BJ (cell line): ENCODE measurements at places on chromosomes 13 and 19.
A peak's percentile ranks its signal among the peaks of the same experiment; 100 is the strongest.

DNA sequence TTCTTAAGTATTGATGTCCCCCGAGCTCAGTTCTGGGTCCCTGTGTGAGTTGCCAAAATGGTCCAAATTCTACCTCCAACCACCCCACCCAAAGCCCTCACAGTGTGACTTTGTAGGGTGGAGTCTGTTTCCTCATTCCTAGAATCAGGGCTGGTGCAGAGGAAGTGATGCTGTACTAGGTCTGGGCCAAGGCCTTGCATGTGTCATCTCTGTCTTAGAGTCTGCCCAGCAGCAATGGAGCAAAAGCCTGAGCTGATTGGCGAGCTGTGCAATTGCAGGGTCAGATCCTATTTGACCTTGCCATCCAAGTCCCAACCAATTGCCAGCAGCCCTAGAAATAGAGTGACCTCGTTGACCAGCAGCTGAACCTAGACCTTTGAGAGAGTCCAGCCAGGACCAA is 97.0 kb upstream of the ANKRD10 start:
- no peak for DNase-seq

GRCh38 chr19:2659856-2660432 is 42.5 kb downstream of the GNG7 start:
- DNase-seq: no peak

DNA sequence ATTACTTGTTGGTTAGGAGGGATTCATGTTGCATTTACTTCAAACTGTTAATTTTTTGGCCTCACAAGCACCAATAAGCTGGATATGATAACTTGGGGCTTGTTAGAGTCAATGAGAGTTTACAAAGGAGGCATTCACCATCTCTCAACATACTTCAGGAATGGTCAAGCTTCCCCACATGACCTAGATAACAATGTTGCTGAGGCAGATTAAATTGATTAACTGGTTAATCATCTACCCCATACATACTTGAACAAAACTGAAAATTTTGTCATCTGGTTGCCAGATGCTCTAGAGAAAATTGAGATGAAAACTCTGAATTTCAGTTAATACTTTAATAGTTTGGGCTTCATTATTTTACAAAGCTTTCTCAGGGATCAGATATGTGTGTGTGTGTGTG is 43.0 kb upstream of the UBL3 start:
- no peak for DNase-seq

DNA sequence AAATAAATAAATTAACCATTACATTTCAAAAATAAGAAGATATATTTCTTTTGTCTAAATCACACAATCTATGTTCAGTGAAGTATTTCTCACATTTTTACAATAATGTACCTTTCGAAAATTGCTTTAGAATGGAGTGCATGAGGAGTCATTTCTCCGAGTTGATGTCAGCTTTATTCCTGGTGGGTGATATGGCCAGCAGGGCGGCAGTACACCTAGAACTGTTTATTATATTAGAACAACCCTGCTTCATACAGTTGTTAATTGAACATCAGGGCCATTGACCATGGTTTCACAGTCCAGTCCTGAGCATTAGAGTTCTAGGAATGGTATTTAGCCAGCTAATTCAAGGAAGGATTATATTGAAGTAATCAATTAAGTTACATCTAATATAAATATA is 696.3 kb upstream of the SLC10A2 start:
- no peak for DNase-seq

DNA sequence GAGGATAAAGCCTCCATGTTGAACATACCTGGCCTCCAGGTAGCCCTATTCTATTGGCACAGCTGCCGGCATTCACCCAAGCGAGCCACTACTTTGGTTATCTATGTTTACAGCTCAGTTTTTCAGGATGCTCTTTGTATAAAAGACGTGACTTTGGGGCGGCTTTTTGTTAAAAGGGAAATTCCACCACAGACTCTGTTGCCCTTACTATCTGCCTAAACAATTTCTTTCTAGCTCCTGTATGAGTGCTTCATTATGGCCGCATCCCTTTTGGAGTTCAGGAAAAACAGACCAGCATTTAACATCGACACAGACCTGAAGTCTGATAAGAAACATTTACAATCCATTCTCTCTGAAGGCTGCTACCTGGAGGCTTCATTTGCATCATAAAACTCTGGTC is 9.1 kb upstream of the IGSF23 start:
- DNase-seq: no peak

GRCh38 chr19:50710094-50710493 is 9.5 kb downstream of the SHANK1 start:
- DNase-seq: no peak

GRCh38 chr19:55068950-55069864 is 6.3 kb upstream of the RDH13 start:
- no peak for DNase-seq

DNA sequence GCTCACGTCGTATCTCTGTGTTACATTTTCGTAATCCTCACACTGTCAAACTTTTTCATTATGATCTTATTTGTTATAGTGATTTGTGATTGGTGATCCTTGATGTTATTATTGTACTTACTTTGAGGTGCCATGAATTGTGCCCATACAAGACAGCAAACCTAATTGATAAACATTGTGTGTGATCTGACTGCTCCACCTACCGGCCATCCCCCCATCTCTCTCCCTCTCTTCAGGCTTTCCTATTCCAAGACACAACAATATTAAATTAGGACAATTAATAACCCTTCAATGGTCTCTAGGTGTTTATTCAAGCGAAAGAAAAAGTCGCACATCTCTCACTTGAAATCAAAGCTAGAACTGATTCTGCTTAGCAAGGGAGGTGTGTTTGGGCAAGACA is 349.3 kb downstream of the RBM26 start:
- DNase-seq: no peak

- no peak for DNase-seq
Measured at GRCh38 chr13:23433171-23434153, at the start of gene SACS. SACS (minus strand) TSS chr13:23433702; CDS start chr13:23411239, 22,463 bp downstream.

- DNase-seq: no peak
Measured at GRCh38 chr19:19083413-19084178, 19.8 kb downstream of the SLC25A42 start.

GRCh38 chr13:29710511-29710910 is 115.0 kb upstream of the SLC7A1 start:
- DNase-seq: no peak

- no peak for DNase-seq
Measured at GRCh38 chr19:535017-535835, 3.7 kb downstream of the CDC34 start.

DNA sequence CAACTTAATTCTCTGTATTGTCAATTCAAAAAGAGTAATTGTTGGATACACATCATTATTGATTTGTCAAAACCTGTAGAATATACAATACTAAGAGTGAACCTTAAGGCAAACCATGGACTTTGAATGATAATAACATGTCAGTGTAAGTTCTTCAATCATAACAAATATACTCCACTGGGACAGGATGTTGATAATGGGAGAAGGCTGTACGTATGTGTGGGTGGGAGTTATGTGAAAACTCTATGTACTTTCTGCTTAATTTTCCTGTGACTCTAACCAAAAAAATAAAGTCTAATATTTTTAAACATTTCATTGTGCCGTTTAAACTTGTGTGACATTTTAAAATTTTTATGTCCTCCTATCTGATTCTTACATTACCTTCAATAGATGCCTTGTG is 526.7 kb downstream of the SUCLA2 start:
- no peak for DNase-seq

- no peak for DNase-seq
Measured at GRCh38 chr13:39916330-39916729, 260.9 kb downstream of the COG6 start.

DNA sequence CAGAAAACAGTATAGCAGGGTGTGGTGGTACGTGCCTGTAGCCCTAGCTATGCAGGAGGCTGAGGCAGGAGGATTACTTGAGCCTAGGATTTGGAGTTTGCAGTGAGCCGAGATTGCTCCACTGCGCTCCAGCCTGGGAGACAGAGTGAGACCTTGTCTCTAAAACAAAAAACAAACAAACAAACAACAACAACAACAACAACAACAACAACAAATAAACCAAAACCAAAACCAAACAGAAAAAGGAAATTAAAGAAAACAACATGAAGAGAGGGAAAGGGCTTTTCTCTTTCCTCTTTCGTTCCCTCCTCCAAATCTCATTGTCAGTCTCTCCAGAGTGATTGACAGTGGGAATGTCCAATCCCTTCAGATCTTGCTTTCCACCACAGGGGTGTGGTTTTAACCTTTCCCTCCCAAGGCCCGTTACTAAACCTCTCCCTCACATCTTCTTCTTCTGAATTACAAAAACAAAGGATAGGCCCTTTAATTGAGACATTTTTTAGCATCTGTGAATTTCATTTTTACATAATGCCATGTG is 341.2 kb downstream of the HS6ST3 start:
- no peak for DNase-seq

GRCh38 chr13:34750078-34750931 is 191.8 kb upstream of the NBEA start:
- DNase-seq: no peak

- peak; percentile 69 for DNase-seq
Measured at GRCh38 chr13:44719857-44720671, 143.9 kb upstream of the TSC22D1 start.

DNA sequence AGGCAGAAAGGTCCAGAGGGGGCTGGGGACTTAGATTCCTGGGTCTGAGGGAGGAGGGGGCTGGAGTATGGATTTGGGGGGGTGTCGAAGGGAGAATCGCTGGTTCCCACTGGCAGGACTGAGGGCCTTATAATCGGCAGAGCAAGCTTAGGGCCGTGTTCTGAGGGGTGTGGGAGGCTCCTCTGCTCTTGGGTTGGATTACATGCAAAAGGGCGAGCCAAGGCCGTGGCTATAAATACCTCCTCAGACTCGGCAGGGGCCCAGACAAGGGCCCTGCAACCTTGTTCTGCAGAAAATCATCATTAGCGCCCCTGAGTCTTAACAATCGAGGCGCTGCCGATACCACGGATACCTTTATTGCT is 707 bp upstream of the MAMSTR start:
- no peak for DNase-seq

DNA sequence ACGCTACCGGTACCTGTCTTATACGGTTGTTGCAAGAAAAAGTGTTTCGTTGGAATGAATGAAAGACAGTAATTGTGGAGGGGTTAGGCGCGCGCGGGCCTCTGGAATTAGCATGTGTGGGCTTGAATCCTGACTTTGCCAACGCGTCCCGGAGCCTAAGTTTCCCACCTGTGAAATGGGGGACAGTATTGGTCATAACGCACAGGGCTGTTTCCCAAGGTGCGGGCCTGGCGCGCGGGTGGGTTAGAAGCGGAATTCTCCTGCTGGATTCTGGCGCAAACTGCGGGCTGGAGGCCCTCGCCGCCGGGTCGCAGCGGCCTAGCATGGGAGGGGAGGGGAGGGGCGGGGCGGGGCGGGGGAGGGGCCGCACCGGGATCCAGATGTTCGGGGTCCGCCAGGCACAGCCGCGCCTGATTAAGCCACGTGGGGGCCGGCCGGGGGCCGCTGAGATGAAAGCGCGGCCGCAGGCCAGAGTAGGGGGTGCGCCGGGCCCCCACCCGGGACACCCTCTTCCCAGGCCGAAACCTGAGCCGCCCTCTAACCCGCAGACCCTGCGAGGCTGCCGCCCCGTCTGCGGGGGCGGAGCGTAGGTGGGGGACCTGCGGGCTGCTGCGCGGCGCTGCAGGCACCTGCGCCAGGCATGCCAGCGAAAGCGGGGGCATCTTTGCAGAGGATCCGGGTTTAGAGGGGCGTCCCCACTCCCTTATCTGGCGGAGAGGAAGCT is 1.2 kb upstream of the TMEM59L start:
- DNase-seq: no peak

GRCh38 chr19:46023311-46023779 is 492 bp upstream of the PGLYRP1 start:
- DNase-seq: no peak

DNA sequence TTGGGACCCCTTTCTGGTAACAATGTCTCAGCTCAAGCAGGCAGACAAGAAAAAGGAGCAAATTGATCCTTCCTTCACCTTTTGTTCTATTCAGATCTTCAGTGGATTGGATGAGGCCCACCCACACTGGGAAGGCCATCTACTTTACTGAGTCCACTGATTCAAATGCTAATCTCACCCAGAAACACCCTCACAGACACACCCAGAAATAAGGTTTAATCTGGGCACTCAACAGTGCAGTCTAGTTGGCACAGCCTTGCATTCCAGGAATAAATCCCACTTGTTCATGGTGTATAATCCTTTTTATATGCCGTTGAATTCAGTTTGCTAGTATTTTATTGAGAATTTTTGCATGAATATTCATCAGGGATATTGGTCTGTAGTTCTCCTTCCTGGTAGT is 148.4 kb downstream of the COG6 start:
- no peak for DNase-seq

- DNase-seq: no peak
Measured at GRCh38 chr13:98171900-98172589, 5.0 kb downstream of the RNF113B start.

DNA sequence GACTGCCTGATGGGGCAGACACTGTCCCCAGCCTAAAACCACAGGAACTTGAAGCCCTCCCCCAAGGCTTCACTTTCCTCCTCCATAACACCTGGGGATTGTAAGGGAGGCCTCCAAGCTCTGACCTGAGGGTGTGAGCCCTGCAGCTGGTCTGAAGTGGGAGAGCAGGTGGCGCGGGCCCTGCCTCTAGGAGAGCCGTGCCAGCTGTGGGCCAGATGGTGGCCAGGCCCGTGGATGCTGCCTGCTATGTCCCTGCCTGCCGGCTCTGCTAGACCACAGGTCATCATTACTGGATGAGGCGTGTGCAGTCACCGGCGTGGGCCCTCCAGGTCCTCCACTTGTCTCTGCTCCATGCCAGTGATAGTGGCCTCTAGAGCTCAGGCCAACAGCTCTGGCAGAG is 3.5 kb upstream of the KLHL26 start:
- no peak for DNase-seq

DNA sequence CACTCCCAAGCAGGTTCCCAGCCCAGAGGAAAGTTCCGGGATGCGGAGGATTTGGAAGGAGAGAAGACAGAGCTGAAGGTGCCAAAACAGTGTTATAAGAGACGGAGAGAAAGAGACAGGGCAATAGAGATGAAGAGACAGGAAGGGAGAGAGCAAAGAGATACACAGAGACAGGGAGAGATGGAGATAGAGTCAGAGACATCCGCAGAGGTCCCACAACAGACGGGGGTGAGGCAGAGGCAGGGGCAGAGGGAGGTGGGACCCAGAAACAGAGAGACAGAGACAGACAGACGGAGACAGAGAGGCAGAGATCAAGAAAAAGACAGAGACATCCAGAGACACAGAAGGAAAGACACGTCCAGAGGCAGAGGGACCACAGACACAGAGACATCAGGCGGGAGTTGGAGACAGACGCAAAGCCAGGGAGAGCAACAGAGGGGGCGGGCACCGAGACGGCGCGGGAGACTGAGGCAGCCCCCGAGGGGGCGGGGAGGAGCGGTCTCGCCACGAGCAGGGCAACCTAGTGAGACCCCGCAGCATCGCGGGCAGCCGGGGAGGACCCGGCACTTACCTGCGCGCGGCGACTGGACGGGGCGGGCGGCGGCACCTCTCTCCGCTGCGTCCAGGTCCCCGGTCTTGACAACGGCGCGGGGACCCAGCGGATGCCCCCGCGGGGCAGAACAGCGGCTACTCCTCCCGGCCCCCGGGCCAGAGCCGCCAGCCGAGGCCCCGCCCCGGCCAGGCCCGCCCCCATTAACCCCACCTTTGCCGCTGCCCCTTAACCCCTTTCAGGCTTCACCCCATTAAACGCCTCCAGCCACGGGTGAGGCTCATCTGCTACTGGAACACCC is at the start of gene GPR4:
TSS of gene GPR4 (minus strand) at position 689 of the 851 bp plus-strand sequence. CDS start 10,346 bp downstream, outside the sequence.
- no peak for DNase-seq

- no peak for DNase-seq
Measured at GRCh38 chr19:17855280-17856152, 4.2 kb upstream of the RPL18A start.
